ENCODE measurements at places on chromosomes 1 and 21. TPM values are rescaled to one million over a fixed set of nuclear protein-coding genes. Genes with fewer than 3 reads are reported as not detected.

Gene ACKR1
- 4.3 TPM for total RNA-seq

Gene CCDC185
- not detected for total RNA-seq

Gene RXRG
- total RNA-seq = 1.8 TPM

- no peaks in the 10 kb centered on the region for H3K36me3 ChIP-seq
- H3K27me3 ChIP-seq = no peaks in the 10 kb centered on the region
- no peak overlapping the region for H3K4me3 ChIP-seq
Observed at GRCh38 chr1:170823120-170823519, 112.2 kb upstream of the MROH9 start.

Gene KLF18
- not detected for total RNA-seq

DNA sequence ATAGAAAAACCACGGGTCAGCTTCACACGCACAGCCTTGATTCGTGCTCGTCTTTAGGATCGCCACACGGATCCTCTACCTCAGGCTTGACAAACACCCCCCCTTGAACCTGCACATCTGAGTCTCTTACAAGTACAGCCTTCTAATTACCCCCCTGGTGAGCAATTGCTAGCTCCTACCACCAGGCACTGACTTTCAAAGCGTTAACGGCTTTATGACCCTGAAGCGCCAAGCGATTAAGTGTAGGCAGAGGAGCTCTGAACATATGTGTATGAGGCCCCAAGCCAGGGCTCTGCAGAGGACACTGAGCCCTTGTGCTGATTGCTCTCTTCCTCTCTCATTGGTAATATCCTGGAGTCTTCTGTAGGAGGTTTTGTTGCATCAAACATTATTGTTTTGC, 55.7 kb upstream of the EPHA8 start:
- H3K36me3 ChIP-seq = peaks cover 75% of the 10 kb centered on the region
- DNase-seq = no peak

All from stomach (tissue), 19 donors.